ENCODE measurements at places on chromosomes 2 and 18.

DNA sequence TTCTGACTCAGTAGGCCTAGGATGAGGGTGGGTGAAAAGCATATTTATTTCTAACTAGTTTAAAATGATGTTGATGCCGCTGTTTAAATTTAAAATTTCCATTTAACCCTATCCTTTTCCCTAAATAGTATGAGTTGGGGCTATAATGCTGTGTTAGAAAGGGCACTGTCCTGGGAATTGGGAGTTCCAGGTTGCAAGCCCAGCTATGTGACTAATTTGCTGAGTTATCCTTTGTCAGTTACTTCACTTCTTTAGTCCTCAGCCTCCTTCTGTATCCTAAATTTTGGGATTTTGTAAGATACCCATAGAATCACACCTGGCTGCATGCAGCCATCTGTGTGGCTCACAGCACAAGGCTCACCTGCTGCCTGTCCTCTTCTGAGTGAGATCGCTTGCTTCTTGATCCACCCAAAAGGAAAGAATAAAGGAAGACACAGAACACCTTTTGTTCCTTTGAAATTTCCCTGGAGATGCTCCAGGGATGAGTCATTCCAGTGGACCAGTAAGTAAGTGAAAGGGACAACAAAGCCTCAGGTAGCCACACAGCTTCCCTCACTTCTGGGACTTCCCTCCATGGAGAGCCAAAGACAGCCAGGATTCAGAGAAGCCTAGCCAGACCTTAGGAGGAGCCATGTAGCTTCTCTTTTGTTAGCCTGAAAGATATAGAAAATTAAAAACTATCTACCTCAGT is 97.2 kb downstream of the DTNA start:
- no peak for DNase-seq

GRCh38 chr2:11950896-11951295 is 204.5 kb downstream of the LPIN1 start:
- DNase-seq: no peak

DNA sequence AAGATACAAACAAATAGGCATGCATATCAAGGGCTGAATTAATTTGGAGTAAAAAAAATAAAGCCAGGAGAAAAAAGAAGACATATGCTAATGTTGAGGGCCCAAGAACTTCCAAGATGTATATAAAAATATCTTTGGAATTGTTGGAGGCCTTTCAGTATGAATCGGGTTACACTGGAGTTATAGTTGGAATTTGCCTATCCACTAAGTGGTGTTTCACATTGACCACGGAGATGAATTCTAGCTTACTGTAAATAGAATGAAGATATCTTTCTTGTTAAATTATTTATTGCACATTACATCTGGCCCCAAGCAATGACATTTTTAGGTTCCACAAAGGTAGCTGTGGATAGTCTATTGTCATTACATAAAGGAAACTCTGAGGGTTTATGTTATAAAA is 38.5 kb upstream of the TRIB2 start:
- no peak for DNase-seq

DNA sequence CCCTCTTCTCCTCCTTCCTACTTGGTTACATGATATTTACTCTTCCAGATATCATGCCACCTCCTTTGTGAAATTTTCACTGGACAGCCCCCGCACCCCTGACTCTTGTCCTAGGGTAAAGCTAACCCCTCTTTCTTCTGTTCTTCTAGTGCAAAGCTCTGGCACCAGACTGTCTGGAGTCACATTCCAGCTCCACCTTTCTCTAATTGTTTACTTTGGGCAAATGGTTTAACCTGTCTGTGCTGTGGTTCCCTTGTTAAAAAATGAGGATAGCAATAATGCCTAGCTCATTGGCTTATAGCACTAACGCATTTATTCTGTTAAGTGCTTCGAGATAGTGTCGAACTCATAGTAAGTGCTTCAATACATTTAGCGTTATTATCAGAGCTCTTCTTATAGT is 306.2 kb downstream of the ALK start:
- no peak for DNase-seq

DNA sequence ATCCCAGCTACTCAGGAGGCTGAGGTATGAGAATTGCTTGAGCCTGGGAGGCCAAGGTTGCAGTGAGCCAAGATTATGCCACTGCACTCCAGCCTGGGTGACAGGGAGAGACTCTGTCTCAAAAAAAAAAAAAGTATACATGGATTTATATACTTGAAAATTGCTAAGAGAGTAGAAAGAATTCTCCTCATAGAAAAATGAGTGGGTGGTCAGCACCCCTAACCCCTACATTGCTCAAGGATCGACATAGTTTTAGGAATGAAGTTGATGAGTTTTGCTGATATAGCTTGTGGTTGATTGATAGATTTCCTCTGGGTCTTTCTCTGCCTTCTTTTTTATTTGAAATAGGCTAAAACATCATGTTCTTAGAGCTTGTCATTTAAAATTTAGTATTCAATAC is 58.9 kb downstream of the EML4 start:
- no peak for DNase-seq

GRCh38 chr2:3246928-3247714 is 130.5 kb downstream of the EIPR1 start:
- DNase-seq: no peak

DNA sequence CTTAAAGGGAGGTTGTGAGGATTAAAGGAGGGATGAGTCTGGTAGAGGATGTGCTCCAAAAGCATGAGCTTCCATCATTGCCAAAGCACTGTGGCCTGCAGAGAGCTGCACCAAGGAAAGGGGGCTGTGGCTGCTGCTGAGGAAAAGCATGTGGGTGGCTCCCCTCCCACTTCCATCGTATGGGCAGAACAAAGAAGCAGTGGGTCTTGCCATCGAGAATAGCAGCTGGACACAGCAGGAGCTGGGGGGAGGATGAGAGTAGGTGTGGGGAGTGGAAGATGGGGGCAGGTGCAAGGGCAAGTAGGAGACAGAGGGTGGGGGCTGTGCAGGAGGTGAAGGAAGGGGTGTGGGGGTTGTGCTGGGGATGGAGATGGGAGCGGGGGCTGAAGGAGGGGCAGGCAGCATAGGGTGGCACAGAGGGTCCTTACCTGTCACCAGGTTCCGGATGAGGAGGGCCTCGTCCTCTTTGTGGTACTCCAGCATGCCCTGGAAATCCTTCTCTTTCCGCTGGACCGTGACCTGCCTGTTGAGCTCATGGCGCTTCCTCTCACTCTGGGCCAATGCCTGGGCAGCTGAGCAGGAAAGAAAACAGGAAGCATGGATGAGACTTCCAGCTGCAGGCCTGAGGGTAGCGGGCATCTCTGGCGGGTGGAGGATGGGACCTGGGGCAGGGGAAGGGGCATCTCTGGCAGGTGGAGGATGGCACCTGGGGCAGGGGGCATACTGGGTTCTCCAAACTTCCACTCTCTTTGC is 33.6 kb upstream of the ACAA2 start:
- DNase-seq: no peak

DNA sequence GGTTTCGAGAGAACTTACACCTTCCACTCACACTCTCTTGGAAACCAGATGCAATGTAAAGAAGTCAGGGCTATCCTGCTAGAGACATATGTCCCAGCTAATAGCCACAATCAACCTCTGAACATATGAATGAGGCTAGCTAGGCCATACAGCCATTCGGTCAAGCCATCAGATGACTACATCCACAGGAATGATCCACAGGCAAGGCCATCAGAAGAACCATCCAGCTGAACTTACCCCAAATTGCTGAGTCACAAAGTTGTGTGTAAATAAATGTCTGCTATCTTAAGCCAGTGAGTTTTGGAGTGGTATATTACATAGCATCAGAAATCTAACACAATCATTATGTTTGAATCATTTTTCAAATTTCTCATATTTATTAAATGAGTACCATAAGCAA is 5.2 kb upstream of the SPAST start:
- no peak for DNase-seq

DNA sequence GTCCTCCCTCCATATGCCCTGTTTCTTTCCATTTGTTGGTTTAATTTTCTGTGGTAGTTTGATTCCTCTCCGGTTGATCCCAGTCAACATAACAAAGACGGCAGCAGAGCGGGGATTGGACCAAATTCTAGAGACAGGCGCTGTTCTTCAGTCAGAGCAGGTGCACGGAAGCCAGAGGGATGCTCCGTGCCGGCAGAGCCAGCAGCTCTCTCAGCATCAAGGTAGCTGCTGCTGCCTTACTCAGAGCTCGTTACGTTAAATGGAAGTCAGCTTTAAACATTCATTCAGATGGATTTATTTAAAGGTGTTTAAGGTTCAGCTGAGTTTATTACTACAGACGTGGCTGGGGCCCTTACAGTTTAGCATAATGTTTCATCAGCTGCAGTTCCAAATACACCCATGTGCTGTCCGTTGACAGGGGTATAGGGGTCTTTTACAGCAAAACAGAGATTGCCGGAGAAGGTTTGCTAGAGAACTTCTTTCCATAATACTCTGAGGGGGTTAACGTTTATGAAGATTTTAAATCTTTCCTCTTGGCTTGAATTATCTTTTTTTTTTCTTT is 497.2 kb upstream of the PIK3C3 start:
- no peak for DNase-seq

- DNase-seq: no peak
Observed at GRCh38 chr2:207121784-207122183, 44.0 kb downstream of the KLF7 start.

DNA sequence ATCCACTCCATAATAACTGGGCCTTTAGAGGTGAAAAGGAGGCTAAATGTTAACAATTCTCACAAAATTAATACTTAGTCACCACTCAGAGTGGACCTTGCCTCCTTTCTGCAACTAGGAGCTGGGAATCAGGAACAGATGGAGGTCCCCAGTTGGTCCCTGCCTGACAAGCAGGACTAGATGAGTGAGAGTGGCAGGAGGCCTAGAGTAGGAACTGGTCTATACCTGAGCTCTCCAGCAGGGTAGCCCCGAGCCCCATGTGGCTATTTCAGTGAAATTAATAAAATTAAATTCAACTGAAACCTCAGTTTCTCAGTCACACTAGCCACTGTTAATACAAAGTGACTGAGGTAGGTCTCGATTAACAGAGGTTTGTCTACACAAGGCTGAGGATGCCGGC is 150.5 kb downstream of the MYO5B start:
- DNase-seq: no peak

- DNase-seq: no peak
Observed at GRCh38 chr2:231190531-231191197, 7.8 kb upstream of the ARMC9 start.

- DNase-seq: no peak
Observed at GRCh38 chr18:75264926-75265597, 54.5 kb downstream of the TSHZ1 start.

DNA sequence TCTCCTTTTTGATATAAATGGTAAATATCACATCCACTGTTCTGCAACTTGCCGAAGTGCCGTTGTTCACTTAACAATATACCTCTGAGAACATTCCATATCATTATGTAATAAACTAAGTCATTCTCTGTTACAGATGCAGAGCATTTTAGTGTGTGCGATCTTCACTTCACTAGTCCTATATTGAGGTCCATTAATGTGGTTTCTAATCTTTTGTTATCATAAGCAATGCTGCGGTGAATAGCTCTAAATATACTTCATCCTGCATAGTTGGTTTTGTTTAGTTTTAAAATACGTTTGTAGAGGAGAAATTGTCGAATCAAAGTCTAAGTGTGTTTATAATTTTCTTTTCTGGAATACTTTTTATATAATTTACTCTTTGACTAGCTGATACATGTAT is 280.3 kb upstream of the TRIB2 start:
- no peak for DNase-seq

- no peak for DNase-seq
Observed at GRCh38 chr2:44051593-44052347, 56.0 kb upstream of the LRPPRC start.

GRCh38 chr2:50449306-50449705 is 582.6 kb downstream of the NRXN1 start:
- no peak for DNase-seq

All from activated T-cell treated with anti-CD3 and anti-CD28 coated beads, Interleukin-2, amount 50 U/mL, for 48 hours (primary cell).